Subcutaneous adipose tissue (tissue), 4 donors: ENCODE measurements at places on chromosomes 4 and X. TPM values are rescaled to one million over a fixed set of nuclear protein-coding genes. Genes with fewer than 3 reads are reported as not detected.

AMTN gene
- not detected for total RNA-seq

ZXDA gene
- 10.2 TPM for total RNA-seq

SORBS2 gene
- 59.0 TPM for total RNA-seq

RAB40A gene
- 0.22 TPM for total RNA-seq

ODAM gene
- total RNA-seq: not detected

BMPR1B gene
- 0.88 TPM for total RNA-seq

XAGE1A gene
- total RNA-seq: not detected

AMER1 gene
- total RNA-seq: 2.8 TPM

GYPB gene
- total RNA-seq: not detected

FAM184B gene
- not detected for total RNA-seq

GABRG1 gene
- total RNA-seq: 0.33 TPM

SCML1 gene
- total RNA-seq: 20.2 TPM

TLL1 gene
- 9.5 TPM for total RNA-seq
